ENCODE measurements at places on chromosomes 2 and 18.
A peak's percentile ranks its signal among the peaks of the same experiment; 100 is the strongest.

GRCh38 chr2:190515687-190516086 is 18.8 kb downstream of the NEMP2 start:
- DNase-seq, result no peak

DNA sequence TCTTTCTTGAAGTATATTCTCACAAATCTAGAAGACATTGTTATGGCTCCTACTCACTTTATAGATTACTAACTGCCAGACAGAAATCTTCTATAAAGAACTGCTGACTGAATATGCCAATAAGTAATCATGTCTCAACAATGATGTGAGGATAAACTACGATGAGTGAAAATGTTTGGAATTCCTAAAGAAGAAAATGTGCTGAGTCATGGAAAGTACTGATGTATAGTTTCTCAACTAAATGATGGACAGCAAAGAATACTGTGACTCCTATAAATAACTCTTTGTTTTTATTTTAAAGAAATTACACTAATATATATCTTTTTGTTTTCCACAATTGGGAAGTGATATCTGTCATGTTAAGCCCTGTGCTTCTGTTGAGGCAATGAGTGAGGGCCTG is 232.9 kb downstream of the LNPK start:
- no peak for DNase-seq

DNA sequence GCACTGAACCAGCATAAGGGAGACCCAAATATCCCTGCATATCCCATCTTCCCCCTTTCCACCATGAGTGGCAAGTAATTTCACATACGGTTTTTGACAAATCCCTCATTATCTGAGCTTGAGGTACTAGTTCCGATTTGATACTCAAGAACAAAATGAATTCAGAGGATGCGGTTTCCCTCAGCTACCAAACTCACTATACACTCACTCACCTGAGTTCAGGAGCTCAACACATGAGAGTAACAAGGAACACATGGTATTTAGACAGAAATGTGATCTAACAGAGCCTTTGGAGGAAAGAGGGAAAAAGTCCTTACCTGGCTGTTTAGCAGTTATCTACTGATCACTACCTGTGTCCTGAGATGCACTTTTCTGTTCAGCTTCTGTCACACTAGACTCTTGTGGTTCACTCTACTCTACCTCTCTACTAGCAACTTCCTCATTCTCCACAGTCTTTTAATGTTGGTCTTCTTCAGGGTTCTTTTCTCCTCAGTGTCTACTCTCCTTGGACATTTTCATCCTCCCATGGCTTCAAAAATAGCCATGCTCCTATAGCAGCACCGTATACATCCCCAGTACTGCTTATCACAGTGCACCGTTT is 25.1 kb downstream of the ASXL2 start:
- DNase-seq, result peak; percentile 52

GRCh38 chr2:129753261-129753660 is 226.2 kb upstream of the RAB6C start:
- no peak for DNase-seq

- DNase-seq, result no peak
Observed at GRCh38 chr18:57561261-57561660, 25.2 kb downstream of the FECH start.

DNA sequence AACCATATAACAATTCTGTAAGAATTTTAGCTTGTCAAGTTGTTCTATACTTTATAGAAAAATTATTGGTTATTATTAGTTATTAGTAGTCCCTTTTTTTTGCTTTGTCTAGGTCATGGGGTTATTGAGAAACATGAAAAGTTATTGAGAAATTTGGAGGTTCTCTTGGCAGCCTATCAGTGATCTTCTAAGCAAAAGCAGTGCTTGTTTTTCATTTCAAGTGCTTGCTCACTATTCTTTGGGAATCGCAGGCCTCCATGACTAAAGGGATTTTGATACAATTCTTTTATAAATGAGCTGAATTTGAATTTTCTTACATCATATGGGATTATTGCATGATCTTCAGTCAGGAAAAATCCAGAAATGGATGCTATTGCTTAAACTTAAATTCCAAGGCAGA is 25.8 kb downstream of the PLEKHA3 start:
- DNase-seq, result no peak

DNA sequence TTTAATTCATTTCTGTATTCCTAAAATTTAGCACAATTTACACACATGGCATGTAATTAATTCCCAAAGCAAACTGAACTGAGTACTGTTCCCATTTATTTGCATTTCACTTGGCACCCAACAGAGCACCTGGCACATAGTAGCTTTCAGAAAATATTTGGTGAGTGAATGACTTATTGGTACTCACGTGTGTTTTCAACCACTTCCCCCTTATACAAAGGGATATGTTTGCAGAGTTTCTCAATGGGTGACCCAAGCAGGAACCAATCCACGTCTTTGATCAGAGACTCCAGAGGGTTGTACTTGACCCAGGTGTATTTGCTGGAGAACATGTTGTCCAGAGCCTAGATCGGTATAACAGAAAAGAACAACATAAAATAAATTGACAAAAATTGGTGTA is 6.6 kb downstream of the GKN2 start:
- DNase-seq, result no peak

DNA sequence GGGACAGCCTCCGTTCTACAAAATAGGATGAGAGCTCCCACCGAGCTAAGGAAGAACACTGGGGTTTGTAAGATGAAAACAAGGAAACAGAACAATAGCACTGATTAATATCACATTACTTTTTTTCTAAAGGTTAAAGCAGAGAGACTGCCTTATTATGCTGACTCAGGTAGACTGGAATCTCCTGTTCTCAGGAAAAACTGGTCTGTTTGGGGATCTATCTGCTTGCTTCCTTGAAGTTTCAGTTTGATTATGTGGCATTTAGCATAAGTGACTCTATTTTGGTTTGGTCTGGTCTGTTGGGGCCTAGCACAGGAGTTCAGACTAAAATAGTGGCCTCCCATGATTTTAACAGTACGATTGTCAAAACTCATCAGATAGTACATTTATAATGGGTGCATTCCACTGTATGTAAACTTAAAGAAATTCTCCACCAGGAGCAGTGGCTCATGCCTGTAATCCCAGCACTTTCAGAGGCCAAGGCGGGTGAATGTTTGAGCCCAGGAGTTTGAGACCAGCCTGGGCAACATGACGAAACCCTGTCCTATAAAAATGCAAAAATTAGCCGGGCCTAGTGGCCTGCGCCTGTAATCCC is 64.1 kb upstream of the NDUFV2 start:
- DNase-seq, result no peak

DNA sequence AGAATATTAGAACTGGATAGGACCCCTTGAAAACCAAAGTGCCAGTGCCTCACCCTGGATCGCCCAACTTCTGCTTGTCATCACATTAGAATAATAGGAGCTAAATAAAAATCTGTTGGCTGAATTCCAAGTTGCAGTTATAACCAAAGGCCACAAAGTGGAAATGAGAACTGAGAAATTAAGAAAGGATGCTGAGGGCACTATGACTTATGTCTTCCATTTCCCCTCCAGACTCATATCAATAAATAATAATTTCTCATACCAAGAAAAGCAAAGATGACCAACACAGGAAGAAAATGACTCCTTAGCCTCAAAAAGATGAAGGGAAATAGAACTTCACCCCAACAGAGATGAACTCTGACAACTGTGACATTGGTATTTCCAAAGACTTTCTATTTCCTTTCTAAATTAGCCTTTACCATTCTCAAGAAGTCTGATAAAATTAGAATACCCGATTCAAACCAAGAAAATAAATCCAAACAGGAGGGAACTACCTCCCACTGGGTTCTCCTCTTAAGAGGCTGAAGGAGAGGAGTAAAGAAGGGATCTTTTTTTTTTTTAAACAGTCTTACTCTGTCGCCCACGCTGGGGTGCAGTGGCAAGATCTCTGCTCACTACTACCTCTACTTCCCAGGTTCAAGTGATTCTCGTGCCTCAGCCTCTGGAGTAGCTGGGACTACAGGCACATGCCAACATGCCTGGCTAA is 46.5 kb upstream of the EPG5 start:
- no peak for DNase-seq

GRCh38 chr18:54991981-54992380 is 32.7 kb upstream of the CCDC68 start:
- no peak for DNase-seq

- DNase-seq, result peak; percentile 16
Observed at GRCh38 chr2:112646102-112646719, 472 bp downstream of the SLC20A1 start.

- no peak for DNase-seq
Observed at GRCh38 chr18:62898359-62898758, 183.0 kb downstream of the PHLPP1 start.

GRCh38 chr18:71784777-71785176 is 759.4 kb downstream of the CBLN2 start:
- DNase-seq, result no peak

- DNase-seq, result no peak
Observed at GRCh38 chr2:238670111-238670585, 177.7 kb upstream of the TWIST2 start.

DNA sequence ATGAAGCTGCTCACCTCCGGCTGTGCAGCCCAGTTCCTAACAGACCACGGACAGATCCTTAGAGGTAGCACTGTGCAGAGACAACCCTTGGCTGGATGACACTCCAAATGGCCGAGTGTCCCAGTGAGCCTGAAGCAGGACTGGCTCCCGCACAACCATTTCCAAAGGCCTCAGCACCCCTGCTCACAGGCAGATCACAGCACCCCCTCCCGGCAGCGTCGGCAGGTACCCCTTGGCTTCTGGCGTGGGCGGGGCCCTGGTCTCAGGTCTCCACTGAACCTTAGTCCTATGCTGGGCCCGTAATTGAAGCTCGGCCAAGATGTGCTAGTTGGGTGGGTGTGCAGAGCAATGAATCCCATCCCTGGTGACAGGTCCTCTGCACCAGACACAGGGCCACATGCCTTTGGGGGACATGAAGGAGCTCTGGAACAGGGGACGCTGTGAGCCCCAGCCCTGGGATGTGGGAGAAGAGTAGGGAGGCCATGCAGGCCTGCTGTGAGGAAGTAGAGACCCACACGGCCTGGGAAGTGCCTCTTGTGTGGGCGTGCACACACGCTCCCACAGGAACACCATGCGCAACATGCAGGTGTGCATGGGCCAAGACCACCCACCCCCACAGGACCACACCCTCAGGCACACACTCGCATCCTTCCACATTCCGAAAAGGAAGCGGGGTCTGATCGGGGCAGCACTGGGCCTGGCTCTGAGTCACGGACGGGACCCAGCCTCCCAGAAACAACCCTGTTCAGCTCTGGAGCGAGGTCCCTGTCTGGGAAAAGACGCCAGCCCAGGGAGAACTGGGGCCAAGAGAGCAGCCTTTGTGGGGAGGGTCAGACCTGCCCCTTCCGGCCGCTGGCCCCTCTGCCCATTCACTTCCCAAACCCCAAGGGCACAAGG is 2.8 kb downstream of the DUSP2 start:
- DNase-seq, result peak; percentile 71

- DNase-seq, result no peak
Observed at GRCh38 chr18:79713341-79713740, 33.7 kb downstream of the CTDP1 start.

DNA sequence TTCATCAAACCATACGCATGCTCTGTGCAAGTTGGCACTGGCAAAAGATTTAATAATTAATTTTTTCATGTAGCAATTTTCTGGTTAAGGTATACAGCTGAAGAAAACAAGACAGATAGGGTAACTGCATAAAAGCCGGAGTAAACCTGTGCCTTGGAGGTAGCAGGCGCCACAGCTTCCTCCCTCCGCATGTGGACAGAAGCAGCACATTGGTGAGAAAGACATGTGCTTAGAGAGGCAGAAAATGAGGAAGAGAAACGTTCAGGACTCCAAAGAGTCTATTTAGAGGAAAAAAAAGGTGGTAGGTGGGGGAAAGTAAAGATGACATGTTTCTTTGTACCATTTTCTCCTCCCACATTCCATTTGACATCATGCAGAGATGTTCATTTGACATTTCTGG is 9.3 kb downstream of the ST6GAL2 start:
- DNase-seq, result no peak

GRCh38 chr2:236795169-236795860 is 225.7 kb downstream of the ACKR3 start:
- DNase-seq, result no peak

GRCh38 chr2:184444623-184445223 is 153.6 kb upstream of the ZNF804A start:
- no peak for DNase-seq

DNA sequence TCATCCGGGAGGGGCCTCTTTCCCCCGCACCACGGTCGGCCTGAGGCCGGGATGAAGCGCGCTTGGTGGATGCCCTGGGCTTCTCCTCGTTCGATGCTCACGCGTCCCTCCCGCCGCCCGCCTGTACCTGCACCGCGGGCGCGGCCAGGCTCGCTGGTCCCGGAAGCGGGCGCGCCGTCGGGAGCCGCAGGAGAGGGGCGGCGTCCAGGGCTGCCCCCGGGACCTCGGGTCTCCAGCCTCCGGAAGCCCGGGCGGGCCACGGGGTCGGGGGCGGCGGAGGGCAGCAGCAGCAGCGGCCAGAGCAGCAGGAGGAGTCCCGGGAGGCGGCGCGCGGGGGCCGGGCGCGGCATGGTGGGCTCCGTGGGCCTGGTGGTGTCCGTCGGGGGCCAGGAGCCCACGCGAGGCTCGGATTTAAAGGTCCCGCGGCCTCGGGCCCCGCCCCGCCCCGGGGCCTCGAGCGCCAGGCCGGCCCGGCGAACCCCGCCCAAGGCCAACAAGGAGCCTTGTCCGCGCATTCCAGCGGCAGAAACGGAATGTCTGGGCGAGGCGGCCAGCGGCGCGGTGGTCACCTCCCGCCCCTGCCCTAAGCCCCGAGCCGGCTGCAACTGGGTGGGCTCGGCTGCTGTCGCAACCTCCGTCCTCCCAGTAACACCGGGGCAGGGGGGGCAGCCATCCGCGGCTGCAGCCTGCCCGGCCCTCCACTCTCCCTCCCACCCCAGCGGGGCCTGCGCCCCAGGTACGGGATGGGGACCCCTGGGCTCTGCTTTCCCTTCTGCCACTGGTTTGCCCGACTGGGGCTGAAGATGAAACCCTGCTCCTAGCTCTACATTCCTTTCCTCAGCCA is at the start of gene MATN3:
Gene MATN3 (minus strand): TSS at position 387 of the 844 bp plus-strand sequence. CDS start 37 bp downstream, at position 350.
- DNase-seq, result no peak

GRCh38 chr2:159322419-159322818 is 35.9 kb upstream of the WDSUB1 start:
- no peak for DNase-seq

- no peak for DNase-seq
Observed at GRCh38 chr2:28292491-28292890, 100.2 kb upstream of the FOSL2 start.
